ENCODE measurements at places on chromosomes 5 and 9. TPM values are rescaled to one million over a fixed set of nuclear protein-coding genes. Genes with fewer than 3 reads are reported as not detected.

- no peak for DNase-seq
Observed at GRCh38 chr5:115657125-115657880, 31.5 kb upstream of the TMED7 start.

DNA sequence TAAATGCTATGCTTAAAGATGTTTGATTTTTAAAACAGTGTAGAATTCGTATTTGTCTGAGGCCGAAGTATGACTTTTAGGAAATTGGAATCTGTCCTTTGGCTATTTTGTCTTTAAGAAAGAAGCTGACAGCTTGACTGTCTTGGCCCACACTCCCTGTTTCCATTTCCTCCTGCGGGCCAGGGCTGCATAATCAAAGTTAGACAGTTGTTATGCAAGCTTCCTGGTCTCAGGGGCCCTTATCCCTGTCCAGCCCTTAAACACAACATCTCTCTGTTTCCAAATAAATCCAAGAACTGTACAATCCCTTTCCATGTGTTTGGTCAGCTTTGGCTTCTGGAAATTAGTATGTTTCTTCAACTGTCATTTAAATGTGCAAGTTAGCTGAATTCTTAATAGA, 54.6 kb upstream of the ECM2 start:
- no peak for DNase-seq

- no peak for DNase-seq
Observed at GRCh38 chr9:112659906-112660305, 58.0 kb downstream of the INIP start.

GRCh38 chr9:1238407-1238806, 188.2 kb downstream of the DMRT2 start:
- no peak for DNase-seq

DNA sequence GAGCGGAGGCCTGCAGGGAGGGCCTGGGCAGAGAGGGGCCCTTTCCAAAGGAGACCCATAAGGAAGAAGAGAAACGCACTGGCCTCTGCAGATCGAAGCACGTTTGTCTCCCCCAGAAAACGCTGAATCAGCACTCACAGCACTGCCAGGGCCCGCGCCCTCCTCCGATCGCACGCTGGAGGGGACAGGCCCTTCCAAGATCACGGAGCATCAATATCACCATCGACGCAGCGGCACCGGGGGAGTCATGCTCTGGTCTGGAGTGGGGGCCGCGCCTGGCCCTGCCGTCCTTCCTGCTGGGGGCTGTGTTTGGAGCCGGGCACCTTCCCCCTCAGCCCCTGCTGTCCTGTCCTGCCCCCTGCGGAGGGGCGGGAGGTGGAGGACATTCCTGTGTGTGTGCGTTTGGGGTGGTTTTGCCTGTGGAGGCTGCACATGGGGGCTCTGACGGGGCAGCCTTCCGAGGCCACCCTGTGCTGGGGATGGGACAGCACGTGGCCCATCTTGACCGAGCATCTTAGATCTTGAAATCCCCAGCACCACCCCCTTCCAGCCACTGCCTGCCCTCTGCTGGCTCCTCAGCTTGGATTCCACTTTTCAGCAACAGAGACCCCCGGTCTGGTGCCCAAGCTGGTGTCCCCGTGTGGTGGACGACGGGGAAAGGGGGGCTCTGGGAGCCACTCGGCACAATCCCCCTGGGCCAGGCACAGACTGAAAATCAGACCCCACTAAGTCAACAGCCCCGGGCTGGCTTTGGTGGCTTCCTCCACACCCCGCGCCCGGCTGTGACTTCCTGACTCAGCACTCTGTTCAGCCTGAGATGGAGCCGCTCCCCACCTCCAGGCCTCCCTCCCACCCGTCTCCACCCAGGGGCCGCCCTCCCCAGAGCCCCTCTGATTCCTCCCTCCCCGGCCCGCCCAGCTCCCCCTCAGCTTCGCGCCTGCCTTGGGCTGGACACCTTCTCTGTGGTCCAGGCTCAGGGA, 8.3 kb downstream of the TMEM250 start:
- DNase-seq: peak; percentile 62

DNA sequence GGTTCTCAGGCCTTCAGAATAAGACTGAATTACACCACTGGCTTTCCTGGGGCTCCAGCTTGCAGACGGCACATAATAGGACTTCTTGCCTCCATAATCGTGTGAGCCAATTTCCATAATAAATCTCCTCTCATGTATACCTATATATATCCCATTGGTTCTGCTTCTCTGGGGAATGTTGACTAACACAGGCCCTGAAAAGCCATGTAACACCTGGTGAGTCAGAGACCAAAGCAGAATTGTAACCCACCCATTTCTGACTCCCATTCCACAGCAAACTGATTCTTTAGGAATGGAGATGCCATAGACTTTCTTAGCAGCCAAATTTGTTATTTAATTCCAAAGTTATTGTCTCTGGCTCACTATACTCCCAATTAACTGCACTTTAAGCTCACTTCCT, 85.4 kb upstream of the AGXT2 start:
- DNase-seq: no peak

DNA sequence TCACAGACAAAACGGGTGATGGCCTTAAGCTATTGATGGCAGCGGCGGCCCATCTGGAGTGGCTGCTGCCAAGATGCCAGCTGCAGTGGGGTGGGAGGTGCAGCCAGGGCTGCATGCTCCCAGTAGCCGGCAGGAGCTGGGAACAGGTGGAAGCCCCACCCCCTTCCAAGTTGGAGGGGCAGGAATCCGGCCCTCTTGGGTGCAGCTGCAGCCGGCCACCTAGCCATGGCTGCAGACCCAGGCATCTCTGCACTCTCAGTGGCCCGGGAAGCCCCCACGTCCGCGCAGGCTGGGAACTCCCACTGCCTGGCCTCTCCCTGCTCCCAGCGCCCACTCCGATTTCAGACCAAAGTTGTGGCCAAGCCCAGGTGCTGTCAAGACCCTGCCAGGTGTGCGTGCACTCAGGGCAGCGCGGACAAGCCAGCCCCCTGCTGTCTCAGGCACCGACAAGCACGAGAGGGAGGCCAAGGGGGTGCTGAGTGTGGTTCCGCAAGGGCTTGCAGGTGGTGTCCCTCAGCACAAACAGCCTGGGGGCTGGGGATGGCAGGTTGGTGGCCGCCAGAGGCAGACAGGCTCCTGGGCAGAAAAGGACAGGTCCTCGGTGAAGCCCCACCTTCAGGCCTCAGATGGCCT, 115.1 kb upstream of the TSLP start:
- peak; percentile 5 for DNase-seq

- no peak for DNase-seq
Observed at GRCh38 chr9:9750719-9751118, 862.1 kb downstream of the PTPRD start.

- peak; percentile 69 for DNase-seq
Observed at GRCh38 chr9:105842023-105842644, 147.8 kb downstream of the TMEM38B start.

- DNase-seq: no peak
Observed at GRCh38 chr9:2292733-2293132, 277.6 kb downstream of the SMARCA2 start.

DNA sequence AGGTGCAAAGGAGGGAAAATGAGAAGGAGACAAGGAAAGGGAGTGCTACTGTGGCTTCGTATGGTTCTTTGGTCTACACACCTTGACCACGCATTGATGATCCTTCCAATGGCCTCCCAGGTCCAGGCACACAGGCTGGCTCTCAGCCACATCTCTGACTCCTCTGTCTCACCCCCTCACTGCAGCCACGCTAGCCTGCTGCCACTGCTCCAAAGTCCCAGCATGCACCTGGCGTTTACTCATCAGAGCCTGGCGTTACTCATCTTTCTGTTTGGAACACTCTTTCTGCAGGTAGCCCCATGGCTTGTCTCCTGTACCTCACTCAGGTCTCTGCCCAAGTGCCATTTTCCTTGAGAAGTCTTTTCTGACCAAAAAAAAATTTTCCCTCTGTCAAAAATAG, 195.5 kb downstream of the SNCAIP start:
- no peak for DNase-seq

- no peak for DNase-seq
Observed at GRCh38 chr9:129900263-129901027, 65.2 kb downstream of the USP20 start.

DNA sequence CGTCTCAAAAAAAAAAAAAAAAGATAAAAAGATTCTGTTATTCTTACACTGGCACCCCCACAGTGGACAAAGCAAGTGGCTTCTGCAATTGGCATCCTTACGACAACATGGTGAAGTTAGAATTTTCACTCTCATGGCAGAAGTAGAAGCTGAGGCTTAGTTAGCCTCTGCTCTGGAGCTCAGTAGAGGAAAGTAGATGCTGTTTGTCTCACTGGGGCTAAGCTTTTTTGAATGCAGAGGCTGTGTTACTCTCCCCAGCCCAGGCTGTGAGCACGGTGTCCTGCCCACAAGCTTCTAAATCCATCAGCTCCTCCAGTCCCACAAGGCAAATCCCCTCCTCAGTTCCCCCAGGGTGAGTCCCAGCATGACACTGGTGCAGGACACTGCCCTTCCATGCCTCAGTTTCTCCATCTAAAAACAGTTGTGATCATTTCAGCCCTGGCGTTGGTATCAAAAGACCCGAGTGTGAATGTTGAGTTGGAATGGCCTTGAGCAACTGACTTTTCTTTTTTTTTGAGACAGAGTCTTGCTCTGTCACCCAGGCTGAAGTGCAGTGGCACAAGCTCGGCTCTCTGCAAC, 22.6 kb upstream of the PHF19 start:
- no peak for DNase-seq

DNA sequence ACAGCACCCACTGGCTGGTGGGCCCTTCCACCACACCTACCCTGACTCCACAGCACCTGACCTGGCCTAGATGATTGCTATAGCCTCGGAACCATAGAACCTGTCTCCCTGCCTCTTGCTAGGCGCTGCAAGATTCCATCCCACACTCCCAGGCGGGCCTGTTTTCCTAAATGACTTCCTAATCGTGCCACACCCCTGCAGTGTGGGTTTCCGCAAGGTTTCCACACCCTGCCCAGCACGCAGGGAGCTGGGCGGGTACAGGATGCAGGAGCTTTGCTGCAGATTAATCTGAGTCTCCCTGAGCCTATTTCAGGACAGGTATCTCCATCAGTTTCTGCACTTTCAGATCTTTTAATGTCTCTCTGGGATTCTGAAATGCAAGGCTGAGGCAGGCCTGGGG, 62.9 kb downstream of the SHB start:
- no peak for DNase-seq

DNA sequence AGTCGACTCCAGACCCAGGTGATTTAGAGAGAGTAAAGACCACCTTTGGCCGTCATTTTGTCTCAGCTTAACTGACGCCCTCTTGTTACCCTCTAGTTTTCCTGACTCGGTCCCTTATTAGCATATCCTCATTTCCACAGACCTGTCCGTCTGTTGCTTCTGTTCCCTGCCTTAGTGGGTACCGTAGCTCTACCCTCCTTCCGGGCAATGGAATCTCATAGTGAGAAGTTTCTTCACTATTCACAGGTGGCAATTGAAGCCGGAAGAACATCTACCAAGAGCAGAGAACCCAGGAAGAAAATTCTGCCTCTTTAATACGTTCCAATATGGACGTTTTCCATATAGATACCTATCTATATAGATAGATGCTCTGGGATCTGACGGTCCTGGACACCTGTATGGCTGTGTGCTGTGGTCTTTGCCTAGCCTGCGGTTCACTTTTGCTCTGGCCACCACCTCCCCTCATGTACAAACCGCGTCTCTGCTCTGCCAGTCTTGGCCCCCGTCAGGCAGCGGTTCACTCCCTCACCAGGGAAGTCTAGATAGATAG, 652 bp upstream of the TMEM161B start:
- DNase-seq: peak; percentile 46

DNA sequence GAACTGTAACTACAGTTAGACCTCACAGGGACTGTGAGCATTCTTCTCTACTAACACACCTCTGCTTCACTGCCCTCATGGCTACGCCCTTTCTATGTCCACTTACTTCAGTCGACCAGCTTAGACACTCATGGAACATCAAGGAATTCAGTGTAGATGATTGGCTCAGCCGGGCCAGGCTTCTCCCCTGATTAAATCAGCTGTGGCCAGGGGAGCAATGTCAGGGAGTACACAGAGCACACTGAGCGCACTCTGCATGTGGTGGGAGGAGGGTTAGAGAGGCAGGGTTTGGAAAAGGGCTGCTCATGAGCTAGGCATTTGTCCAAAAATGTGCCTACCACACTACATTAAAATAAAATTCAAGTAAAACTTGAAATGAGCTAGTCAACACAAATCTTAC, 400.5 kb downstream of the ARRDC3 start:
- DNase-seq: no peak

- DNase-seq: no peak
Observed at GRCh38 chr5:128826275-128826674, 139.0 kb upstream of the SLC27A6 start.

DNA sequence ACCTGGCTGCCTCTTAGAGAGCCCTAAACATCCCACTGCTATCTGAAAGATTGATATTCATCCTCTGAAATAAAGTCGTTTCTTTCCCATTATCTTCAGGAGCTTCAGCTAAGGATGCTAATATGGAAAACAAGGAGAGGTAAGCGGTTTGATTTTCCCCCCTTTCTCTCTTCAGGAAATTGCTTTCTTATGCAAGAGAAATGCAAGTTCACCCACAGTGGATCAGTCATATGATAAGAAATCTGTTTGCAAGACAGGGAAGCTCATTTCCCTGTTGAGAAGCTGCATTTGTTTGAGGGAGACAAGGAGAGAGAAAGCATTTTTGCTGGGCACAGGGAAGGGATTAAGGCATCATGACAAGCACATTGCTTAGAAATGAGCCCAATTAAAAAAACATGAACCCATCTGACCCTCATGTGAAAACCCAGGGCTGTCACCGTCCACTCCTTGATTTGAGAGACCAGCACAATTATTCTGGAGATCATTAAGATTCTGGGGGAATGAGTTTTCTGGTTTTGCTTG, 53.7 kb upstream of the BOD1 start:
- peak; percentile 44 for DNase-seq

GRCh38 chr9:82445556-82445955, 457.0 kb downstream of the SPATA31D1 start:
- no peak for DNase-seq

DNA sequence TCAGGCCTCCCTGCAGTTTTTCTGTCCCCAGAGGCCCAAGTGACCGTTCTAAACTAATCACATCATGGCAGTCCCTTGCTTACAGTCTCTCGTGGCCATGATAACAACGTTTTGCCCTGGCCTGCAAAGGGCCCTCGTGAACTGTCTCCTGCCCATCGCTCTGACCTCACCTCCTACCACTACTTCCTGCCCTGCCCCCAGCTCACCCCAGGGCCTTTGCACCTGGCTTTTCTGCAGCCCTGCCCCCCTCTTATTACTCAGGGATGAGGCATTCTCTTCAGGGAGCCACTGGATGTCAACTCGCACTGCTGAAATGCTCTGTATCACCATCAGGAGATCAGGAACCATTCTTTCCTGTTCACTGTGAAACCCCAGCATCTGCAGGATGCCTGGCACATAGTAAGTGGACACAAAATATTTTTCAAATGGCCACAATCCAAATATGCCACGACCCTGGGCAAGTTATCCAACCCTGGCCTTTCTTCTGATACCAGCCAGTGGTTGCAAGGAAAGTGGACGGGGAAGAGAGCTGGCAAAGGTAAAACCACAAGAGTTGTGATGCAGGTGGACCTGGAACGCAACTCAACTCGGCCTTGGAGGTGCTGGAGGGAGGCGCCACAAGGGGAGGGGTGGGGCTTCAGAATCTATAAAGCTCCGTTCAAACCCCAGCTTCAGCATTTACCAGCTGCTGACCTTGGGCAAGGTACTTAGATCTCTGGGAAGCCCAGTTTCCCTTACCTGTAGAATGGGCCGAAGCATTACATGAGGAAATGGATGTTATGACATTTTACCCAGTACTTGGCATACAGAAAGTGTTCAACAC, 1.7 kb downstream of the SNCB start:
- no peak for DNase-seq

RLN2 gene
- polyA plus RNA-seq: 10.6 TPM

LECT2 gene
- 0.45 TPM for polyA plus RNA-seq

IFNA6 gene
- not detected for polyA plus RNA-seq

OTP gene
- polyA plus RNA-seq: not detected

IFNA2 gene
- polyA plus RNA-seq: not detected

GDA gene
- 4.0 TPM for polyA plus RNA-seq

ERGIC1 gene
- 25.2 TPM for polyA plus RNA-seq

AFF4 gene
- 31.3 TPM for polyA plus RNA-seq

PTPRD gene
- polyA plus RNA-seq: 7.9 TPM
